ENCODE measurements at places on chromosomes 13 and 19.
A peak's percentile ranks its signal among the peaks of the same experiment; 100 is the strongest.

DNA sequence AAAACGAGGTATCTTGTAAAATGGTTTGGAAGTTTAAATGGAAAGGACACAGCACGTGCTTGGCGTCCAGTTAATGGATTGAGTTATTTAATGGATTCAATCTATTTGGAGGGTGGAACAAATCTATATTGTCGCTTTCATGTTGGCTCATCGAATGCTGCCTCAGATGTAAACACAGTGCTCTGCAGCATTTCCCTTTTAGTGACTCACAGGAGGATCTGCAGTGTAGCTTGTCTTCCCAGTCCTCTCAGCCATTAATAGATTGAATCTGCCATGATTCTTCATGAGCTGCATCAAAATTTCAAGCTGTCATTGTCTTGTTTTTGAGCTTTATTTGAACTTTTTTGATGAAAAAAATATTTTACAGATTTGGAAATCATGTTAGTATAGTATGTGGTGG lies 44.7 kb downstream of the DHRS12 start:
- DNase-seq = no peak

GRCh38 chr13:51435002-51435578 lies 17.7 kb downstream of the INTS6 start:
- DNase-seq = peak; percentile 21

DNA sequence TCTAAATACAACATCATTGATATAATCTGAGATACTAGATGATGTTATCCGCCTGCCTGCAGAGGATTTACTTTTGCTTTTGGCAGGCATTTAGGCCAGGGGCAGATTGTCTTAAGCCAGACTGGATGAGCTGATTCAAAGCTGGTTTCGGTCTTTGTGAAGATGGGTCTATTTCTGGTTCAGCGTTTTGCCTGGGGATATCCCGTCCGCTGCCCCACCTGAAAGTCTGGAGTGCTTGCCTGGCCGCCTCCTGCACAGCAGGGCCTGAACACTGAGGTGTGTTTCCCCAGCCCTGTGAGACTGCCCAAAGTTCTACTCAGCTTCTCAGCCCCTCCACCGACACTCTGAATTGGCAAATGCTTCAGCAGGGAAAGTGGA lies 149.7 kb downstream of the KATNAL1 start:
- no peak for DNase-seq

DNA sequence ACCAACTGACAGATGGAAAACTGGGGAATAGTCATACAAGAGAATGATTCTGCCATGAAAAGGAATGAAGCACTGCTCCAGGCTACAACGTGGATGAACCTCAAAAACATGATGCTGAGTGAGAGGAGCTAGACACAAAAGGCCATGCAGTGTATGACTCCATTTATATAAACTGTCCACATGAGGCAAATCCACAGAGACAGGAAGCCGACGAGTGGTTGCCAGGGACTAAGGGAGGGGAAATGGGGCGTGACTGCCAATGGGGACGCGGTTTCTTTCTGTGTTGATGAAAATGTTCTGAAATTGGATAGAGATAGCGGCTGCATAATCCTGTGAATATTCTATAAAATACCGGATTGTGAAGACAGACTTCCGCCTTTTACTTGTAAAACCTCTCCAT lies 10.2 kb downstream of the SMIM7 start:
- DNase-seq = no peak

GRCh38 chr13:82439159-82439904 lies 1442.9 kb downstream of the SLITRK1 start:
- no peak for DNase-seq
